Spinal cord (tissue), 10 donors: ENCODE measurements at places on chromosomes 4 and X. TPM values are rescaled to one million over a fixed set of nuclear protein-coding genes. Genes with fewer than 3 reads are reported as not detected.

Gene MAGEE2
- total RNA-seq = 1.8 TPM

GRCh38 chrX:113222305-113222704, 381.7 kb upstream of the AMOT start:
- H3K27me3 ChIP-seq = no peaks in the 10 kb centered on the region
- H3K36me3 ChIP-seq = no peaks in the 10 kb centered on the region
- DNase-seq = no peak
- H3K4me1 ChIP-seq = no peaks in the 10 kb centered on the region
- H3K27ac ChIP-seq = no peak overlapping the region

GRCh38 chr4:15891312-15891711, 47.2 kb downstream of the FGFBP1 start:
- no peak overlapping the region for H3K4me3 ChIP-seq
- no peaks in the 10 kb centered on the region for H3K36me3 ChIP-seq
- no peaks in the 10 kb centered on the region for H3K4me1 ChIP-seq
- no peak overlapping the region for H3K27ac ChIP-seq
- no peaks in the 10 kb centered on the region for H3K27me3 ChIP-seq

DNA sequence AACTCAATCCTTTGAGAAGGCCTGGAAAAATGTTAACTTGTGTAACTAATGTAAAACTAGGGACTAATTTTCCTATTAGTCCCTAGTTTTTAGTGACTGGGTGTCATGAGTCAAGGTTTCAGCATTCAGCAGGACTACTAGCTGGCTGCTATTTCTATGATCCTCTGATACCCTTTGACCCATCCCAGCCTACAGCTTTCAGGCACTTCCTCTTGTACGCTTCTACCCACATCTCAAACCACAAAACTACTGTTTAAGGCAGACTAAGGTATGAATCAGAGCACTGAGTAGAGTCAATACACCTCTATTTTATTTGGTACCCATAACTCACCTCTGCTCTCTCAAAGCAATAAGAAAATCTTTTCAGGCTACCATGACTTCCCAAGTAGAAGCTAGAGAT, 809.6 kb downstream of the PDHA2 start:
- no peak overlapping the region for H3K4me3 ChIP-seq
- H3K4me1 ChIP-seq = no peaks in the 10 kb centered on the region
- no peak overlapping the region for H3K27ac ChIP-seq
- no peak for DNase-seq
- no peaks in the 10 kb centered on the region for H3K36me3 ChIP-seq
- H3K27me3 ChIP-seq = no peaks in the 10 kb centered on the region

DNA sequence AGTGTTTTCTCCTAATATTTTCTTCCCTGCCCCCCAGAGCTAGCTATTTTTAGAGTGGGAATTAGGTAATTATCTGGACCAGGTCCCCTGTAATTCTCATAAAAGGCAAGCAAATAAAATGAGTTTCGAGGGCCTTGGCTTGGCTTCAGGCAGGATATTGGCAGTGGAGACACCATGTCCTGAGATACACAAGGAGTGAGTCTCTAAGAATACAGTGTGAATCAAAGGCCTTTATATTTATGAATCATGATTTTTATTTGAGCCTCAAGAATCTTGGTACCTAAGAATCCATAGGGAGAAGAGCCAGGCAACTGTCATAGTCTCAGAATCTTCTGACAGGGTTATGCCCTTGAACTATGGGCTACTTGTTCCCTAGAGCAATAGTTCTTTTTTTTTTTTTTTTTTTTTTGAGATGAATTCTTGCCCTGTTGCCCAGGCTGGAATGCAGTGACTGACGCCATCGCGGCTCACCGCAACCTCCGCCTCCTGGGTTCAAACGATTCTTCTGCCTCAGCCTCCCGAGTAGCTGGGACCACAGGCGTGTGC, 205.4 kb downstream of the LDB2 start:
- H3K4me1 ChIP-seq = no peaks in the 10 kb centered on the region
- no peak overlapping the region for H3K4me3 ChIP-seq
- H3K27ac ChIP-seq = no peak overlapping the region
- no peak for DNase-seq
- no peaks in the 10 kb centered on the region for H3K36me3 ChIP-seq

DNA sequence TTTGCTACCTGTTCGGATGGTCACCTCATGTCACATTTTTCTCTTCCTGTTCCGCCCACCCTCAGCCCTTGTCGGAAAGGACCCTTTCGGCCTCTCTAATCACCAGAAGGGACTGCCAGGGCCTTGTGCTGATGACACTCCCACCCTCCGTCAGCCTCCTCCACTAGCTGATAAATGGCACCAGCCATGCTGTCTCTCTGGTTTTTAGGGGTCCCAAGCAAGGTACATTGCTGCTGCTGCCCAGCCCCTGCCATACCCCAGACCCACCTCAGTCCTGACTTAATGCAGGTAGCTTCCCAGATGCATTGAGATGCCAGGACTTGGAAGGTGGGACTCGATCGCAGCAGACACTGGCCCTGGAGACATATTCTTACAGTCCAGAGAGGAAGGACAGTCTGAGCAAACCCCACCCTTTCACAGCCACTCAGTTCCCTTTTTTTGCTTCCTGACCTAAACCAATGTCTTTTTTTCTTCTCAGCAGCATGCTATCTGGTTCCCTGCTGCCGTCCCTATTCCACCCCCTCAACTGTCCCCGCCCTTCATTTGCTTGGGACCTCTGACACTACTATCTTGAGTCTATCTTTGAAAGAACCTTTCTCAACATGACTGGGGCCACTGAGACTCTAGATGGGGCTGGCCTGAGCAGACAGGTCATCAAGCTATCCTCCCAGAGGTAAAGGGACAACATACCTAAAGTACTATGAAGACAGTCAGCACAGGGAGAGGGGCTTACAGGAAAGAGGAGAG, at the start of gene BTK:
TSS of gene BTK (minus strand) at position 397 of the 747 bp plus-strand sequence. CDS start 10,907 bp downstream, outside the sequence.
- H3K27me3 ChIP-seq = peaks cover 2% of the 10 kb centered on the region
- H3K36me3 ChIP-seq = no peaks in the 10 kb centered on the region
- no peak within 1 kb of the TSS for H3K27ac ChIP-seq
- H3K4me3 ChIP-seq = no peak within 1 kb of the TSS

- H3K36me3 ChIP-seq = no peaks in the 10 kb centered on the region
- DNase-seq = no peak
- no peaks in the 10 kb centered on the region for H3K4me1 ChIP-seq
- H3K27me3 ChIP-seq = no peaks in the 10 kb centered on the region
- H3K27ac ChIP-seq = no peak overlapping the region
- no peak overlapping the region for H3K4me3 ChIP-seq
Observed at GRCh38 chrX:119266364-119266995, 30.4 kb downstream of the PGRMC1 start.

- H3K4me1 ChIP-seq = no peaks in the 10 kb centered on the region
- DNase-seq = no peak
- no peak overlapping the region for H3K4me3 ChIP-seq
- no peaks in the 10 kb centered on the region for H3K27me3 ChIP-seq
Observed at GRCh38 chr4:136861091-136861490, 671.2 kb downstream of the PCDH18 start.

DNA sequence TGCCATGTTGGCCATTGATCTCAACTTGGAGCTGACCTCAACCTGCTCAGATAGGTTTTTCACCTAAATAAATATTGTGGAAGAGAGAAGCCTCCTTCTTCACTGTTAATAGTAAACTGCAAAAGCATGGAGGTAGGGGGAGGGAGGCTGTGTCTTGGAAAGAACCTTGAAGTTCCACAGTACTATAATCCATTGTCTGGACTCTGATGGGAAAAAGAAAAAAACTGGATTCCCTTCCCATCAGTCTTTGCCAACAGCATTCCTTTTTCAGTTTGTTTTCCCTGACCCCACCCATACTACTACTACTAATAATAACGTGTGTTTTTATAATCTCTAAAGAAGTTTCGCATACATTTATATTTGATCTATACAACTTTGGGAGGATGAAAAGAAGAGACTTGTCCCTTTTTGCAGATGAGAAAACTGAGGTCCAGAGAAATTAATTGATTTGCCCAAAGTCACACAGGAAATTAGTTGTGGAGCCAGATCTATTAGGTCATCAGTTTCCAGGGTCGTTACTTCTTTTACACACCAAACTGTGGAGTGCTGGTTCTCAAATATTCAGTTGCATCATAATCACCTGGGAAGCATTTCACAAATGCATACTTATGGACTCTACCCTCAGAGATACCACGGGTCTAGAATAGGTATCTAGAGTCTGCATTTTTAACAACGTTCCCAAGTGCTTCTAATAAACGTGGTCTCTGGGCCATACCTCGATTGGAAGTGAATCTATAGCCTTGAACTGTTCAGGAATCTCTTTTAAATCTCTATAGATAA, 59.1 kb downstream of the LUZP4 start:
- peaks cover 3% of the 10 kb centered on the region for H3K4me1 ChIP-seq
- no peaks in the 10 kb centered on the region for H3K36me3 ChIP-seq
- no peak for DNase-seq
- H3K4me3 ChIP-seq = no peak overlapping the region
- peaks cover 4% of the 10 kb centered on the region for H3K27me3 ChIP-seq
- no peak overlapping the region for H3K27ac ChIP-seq
